Dermis lymphatic vessel endothelial cell (primary cell): ENCODE measurements at places on chromosomes 1 and 21. TPM values are rescaled to one million over a fixed set of nuclear protein-coding genes. Genes with fewer than 3 reads are reported as not detected.

Gene GCLM
- 7.9 and 12.3 TPM in 2 replicates for total RNA-seq

Gene MRAP
- total RNA-seq: not detected in 2 replicates

Gene DSCAM
- total RNA-seq: under 0.01 TPM in 1 of 2 replicates, not detected in the other

Gene PRAMEF5
- total RNA-seq: not detected in 2 replicates

Gene MFAP2
- total RNA-seq: 20.9 and 22.0 TPM in 2 replicates

Gene PPIAL4G
- total RNA-seq: not detected in 2 replicates

Gene SMCP
- total RNA-seq: not detected in 2 replicates

Gene TRMT13
- total RNA-seq: 7.4 and 12.1 TPM in 2 replicates

Gene TAS1R1
- not detected in 2 replicates for total RNA-seq

Gene CD53
- total RNA-seq: not detected in 2 replicates

Gene DRAM2
- total RNA-seq: 48.9 and 66.2 TPM in 2 replicates

Gene AGBL4
- 0.09 and 0.43 TPM in 2 replicates for total RNA-seq

Gene ANKRD34A
- total RNA-seq: under 0.01 TPM in 2 replicates

Gene RGS8
- under 0.01 TPM in 1 of 2 replicates, not detected in the other for total RNA-seq

Gene DUSP23
- 16.3 and 17.7 TPM in 2 replicates for total RNA-seq

Gene CFAP45
- total RNA-seq: under 0.01 and 0.17 TPM in 2 replicates

Gene FCMR
- total RNA-seq: 0.33 TPM in 1 of 2 replicates, not detected in the other

Gene TDRD5
- 0.09 and 0.11 TPM in 2 replicates for total RNA-seq

Gene ATP1A4
- not detected in 2 replicates for total RNA-seq

Gene ENAH
- 14.1 and 31.8 TPM in 2 replicates for total RNA-seq

Gene S100A11
- total RNA-seq: 10.9 TPM in 2 replicates

Gene ATP1A2
- total RNA-seq: not detected in 2 replicates

Gene THEMIS2
- total RNA-seq: 34.7 and 39.4 TPM in 2 replicates

Gene PTGFR
- total RNA-seq: 0.09 and 0.11 TPM in 2 replicates

Gene FCAMR
- not detected in 2 replicates for total RNA-seq
